NCI-H524 (cell line): ENCODE measurements at places on chromosomes 2 and 18.

DNA sequence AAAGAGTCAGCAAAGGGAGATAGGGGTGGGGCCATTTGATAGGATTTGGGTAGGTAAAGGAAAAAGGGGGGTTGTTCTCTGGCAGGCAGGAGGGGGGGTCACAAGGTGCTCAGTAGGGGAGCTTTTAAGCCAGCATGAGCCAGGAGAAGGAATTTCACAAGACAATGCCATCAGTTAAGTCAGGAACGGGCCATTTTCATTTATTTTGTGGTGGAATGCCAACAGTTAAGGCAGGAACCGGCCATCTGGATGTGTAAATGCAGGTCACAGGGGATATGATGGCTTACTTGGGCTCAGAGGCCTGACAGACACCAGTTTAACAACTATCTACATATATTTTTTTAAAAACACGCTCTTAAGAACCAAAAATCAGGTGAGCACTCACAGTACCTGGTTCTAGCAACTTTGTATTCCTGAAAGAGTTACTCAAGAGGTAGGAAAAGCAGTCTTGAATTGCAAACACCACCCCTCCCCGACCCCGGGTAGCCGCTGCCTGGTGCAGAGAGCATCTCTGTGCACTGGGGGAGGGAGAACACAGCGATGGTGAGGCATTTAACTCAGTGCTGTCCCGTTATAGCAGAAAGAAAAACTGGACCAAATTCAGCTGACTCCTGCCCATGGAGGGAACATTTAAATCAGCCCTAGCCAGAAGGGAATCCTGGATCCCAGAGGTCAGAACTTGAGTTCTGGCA lies 414.5 kb upstream of the KLHL29 start:
- DNase-seq: no peak

GRCh38 chr2:37665604-37666362 lies 5.7 kb downstream of the CDC42EP3 start:
- no peak for DNase-seq

GRCh38 chr18:448116-448790 lies 52.2 kb downstream of the COLEC12 start:
- DNase-seq: no peak

- peak; percentile 97 for DNase-seq
These were observed 100.7 kb upstream of the MCFD2 start for GRCh38 chr2:47016172-47016913.

DNA sequence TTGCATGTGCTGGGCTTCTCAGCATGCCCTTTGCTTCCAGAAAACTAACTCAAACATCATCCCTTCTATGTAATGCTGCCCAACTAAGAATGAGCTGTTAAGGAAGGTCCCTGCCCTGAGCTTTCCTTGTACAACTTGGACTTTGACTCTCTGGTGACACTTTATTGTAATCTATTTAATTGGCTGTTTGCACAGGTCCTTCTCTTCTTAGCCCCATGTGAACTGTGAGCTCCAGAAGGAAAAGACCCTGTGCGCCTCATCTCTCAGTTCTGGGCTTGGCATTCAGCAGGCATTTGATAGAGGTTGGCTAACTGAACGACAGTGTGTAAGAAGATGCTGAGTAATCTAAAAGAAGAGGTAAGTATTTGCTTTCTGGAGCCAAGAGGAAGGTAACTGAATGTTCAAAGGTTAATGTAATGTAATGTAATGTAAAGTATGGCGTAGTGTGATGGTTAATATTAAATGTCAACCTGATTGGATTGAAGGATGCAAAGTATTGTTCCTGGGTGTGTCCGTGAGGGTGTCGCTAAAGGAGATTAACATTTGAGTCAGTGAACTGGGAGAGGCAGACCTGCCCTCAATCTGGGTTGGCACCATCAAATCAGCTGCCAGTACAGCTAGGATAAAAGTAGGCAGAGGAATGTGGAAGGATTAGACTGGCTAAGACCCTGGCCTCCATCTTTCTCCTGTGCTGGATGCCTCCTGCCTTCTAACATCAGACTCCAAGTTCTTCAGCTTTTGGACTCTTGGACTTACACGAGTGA lies 60.8 kb upstream of the CCDC195 start:
- DNase-seq: no peak

DNA sequence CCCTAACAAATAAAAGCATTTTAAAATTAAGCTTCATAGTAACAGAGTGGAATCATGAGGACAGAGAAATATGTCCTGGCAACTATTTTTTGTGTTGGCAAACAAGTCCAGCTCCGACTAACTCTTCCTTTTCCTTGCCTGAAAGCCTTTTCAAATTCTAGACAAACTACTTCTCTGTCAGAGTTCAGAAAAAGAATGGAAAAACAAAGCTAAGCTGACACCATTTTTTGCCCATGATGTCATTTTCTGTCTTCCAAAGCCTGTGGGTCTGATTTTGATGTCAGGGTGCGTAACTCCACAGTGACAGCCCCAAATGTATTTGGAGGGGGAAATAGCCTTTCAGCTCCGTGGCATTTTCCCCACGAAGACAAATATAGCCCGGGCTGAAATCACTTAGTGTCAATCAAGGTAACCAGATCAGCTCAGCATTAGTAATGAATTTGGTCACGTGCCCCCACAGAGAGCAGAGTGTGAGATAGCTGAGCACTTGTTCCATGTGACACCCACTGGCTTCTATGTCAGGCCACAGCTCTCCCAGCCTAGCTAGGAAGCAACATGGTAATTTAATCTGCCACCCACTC lies 233.0 kb upstream of the SIX2 start:
- peak; percentile 33 for DNase-seq

DNA sequence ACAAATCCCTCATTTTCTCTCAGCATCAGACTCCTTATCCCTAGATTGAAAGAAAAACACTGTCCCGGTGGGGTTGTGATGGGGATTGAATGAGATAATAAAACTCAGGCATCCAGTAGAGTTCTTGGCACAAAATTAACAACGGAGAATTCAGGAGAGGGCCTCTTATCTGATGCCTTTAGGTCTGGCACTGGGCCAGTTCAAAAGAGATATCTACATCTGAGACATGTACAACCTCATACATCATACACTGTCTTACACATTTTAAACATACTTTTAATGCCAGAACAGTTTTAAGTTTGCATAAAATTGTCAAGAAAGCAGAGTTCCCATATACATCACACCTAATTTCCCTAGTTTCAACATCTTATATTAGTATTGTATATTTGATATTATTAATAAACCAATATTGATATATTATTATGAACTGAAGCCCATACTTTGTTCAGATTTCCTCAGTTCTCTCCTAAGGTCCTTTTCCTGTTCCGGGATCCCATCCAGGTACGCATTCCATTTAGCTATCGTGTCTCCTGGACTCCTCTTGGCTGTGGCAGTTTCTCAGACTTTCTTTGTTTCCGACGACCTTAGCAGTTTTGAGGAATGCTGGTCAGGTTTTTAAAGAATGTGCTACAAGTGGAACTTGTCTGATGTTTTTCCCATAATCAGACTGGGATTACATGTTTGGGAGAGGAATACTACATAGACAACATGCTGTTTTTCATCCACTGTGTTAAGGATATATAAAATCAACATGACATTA lies 27.8 kb downstream of the NXPH2 start:
- no peak for DNase-seq

DNA sequence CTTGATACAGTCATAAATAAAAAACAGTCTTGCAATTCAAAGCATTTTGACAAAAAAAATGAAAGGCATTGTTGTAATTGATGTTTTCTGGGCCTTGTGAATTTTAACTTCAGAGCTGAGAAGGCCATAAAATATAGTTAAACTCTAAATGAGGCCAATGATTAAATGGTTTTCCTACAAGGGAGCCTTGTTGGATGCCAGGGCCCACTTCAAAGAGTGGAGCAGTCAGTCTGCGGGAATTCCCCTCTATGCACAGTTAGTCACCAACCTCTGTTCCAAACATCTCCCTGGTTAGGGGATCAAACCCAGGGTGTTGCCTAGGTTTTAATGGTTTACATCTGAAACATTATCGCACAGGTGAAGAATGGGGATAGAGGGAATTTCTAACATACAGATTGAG lies 143.4 kb downstream of the NCKAP5 start:
- DNase-seq: no peak

DNA sequence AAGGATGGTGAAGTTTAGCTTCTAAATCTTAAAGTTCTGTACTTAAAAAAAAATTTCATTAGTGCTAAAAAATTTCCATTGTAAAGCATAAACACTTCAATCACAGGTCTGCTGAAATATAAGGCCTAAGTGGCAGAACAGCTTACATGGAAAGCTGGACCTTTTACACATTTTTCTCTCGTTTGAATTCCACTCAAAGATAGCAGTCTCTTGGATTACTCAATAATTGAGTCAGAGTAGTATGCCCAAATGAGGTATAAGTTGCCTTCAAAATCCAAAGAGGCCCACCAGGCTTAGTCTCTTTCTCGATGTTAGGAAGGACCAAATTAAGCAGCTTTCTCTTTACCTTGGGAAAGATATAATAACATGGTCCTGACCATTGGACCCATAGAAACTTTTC lies 220.4 kb upstream of the CWC22 start:
- no peak for DNase-seq

GRCh38 chr18:58228176-58228575 lies 184.2 kb downstream of the NEDD4L start:
- DNase-seq: peak; percentile 13

DNA sequence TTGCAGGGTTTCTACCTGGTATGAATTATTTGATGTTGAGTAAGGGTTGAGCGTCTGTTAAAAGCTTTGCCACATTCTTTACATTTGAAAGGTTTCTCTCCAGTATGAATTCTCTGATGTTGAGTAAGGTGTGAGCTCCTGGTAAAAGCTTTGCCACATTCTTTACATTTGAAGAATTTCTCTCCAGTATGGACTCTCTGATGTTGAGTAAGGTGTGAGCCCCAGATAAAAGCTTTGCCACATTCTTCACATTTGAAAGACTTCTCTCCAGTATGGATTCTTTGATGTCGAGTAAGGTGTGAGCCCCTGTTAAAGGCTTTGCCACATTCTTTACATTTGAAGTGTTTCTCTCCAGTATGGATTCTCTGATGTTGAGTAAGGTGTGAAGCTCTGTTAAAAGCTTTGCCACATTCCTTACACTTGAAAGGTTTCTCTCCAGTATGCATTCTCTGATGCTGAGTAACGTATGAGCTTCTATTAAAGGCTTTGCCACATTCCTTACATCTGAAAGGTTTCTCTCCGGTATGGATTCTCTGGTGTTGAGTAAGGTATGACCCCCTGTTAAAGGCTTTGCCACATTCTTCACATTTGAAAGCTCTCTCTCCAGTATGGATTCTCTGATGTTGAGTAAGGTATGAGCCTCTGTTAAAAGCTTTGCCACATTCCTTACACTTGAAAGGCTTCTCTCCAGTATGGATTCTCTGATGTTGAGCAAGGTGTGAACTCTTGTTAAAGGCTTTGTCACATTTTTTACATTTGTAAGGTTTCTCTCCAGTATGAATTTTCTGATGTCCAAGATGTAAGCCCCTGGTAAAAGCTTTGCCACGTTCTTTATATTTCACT lies 27.1 kb downstream of the ZNF519 start:
- DNase-seq: no peak

GRCh38 chr2:12720278-12720620 lies 3.5 kb downstream of the TRIB2 start:
- DNase-seq: no peak

- DNase-seq: no peak
These were observed 20.5 kb upstream of the BCL2L11 start for GRCh38 chr2:111100087-111100764.

DNA sequence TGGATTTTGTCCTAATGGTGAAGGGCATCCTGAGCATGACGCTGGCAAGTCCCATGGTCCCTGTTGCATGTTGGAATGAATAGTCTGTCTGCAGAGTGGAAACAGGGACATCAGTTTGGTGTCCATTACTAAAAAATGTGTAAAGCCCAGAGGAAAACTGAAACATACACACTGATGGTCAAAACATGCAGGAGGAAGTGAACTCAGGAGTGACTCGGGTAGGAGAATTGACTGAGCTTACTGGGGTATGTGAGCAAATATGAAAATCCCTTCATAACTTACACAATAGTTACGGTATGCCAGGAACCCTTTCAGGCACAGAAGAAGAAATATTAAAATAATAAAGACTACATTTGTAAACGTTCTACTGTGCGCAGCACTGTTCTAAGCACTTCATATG lies 5.6 kb upstream of the SOX11 start:
- DNase-seq: no peak

GRCh38 chr2:43221763-43222474 lies 4.5 kb downstream of the ZFP36L2 start:
- DNase-seq: no peak

DNA sequence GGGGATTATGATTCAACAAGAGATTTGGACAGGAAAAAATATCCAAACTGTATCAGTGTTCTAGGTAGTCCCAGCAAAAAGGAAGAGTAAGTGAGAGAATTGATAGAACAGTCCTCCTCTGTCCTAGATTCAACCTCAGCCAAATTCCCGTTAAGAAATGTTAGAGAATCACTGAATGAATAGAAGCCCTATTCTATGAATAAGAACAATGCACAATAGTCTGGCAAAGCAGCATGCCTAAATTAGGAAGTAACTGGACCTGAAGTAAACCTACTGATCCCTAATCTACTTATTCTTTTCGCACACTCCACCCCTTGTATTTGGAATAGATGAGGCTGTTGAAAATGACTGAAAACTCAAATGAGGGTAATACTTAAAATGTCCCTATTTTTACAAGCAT lies 1665.5 kb downstream of the LRP1B start:
- DNase-seq: no peak

- no peak for DNase-seq
These were observed 121.5 kb downstream of the LPIN1 start for GRCh38 chr2:11867926-11868325.

GRCh38 chr2:224308272-224308911 lies 93.5 kb downstream of the FAM124B start:
- no peak for DNase-seq

- DNase-seq: no peak
These were observed 42.4 kb downstream of the KIF5C start for GRCh38 chr2:148917431-148917830.

GRCh38 chr2:45953376-45954027 lies 302.0 kb downstream of the PRKCE start:
- no peak for DNase-seq

DNA sequence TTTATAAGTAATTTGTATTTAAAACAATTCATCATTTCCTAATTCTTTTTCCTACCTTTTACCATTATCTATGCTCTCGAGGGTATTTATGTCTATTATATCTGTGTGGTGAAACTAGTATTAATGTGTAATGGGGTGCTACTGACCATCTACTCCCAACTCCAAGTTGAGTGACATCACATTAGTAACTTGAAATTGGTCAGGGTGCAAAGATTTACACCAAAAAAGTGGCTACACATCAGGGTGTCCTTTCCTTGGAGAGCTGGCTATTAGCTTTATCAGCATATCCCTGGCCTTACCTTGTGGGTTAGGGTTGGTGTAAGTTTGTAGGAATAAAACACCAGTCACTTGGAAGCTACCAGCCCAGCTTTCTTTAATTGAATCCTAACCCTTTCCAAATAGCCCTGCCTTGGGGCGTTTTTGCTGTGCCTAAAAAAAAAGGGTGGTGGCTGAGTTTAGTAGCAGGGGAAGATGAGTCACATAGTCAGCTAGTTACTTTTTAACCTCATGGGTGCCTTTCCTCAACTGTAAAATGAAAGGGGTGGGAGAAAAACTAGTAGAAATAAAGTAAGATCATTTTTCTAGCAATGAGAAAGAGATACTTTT lies 14.0 kb downstream of the ANXA4 start:
- no peak for DNase-seq

GRCh38 chr2:45404807-45405297 lies 206.2 kb downstream of the SRBD1 start:
- no peak for DNase-seq
